ENCODE measurements at places on chromosomes 12 and 14. TPM values are rescaled to one million over a fixed set of nuclear protein-coding genes. Genes with fewer than 3 reads are reported as not detected.

- no peaks in the 10 kb centered on the region for H3K36me3 ChIP-seq
- no peak for DNase-seq
- H3K4me1 ChIP-seq = no peaks in the 10 kb centered on the region
- no peak overlapping the region for H3K4me3 ChIP-seq
- no peak overlapping the region for H3K27ac ChIP-seq
- H3K27me3 ChIP-seq = no peaks in the 10 kb centered on the region
These were observed 202.3 kb downstream of the KIF21A start for GRCh38 chr12:39240587-39240986.

Gene NELL2
- 1.6 TPM for total RNA-seq

DNA sequence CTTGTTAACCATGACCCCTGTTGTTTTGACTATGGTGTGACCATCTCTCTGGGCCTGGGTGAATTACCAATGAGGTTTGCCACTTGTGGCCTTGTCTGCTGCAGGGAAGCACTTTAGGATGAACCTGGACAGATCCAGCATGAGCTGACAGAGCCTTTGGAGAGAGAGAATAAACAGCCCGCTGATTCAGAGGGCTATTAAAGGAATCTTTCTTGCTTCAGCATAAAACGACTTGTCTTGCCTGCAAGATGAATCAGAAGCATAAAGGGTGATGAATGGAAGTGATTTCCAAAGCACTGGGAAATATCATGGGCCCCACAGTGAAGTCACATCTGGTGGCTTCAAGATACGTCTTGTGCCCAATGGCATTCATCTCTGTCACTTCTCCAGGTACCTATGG, 69.0 kb upstream of the WSCD2 start:
- no peaks in the 10 kb centered on the region for H3K36me3 ChIP-seq
- no peaks in the 10 kb centered on the region for H3K4me1 ChIP-seq
- no peak overlapping the region for H3K4me3 ChIP-seq

GRCh38 chr12:120760349-120761254, 35.0 kb downstream of the ACADS start:
- H3K36me3 ChIP-seq = peaks cover 41% of the 10 kb centered on the region
- no peak overlapping the region for H3K4me3 ChIP-seq
- peak overlapping the region; percentile 47 for H3K27ac ChIP-seq
- H3K27me3 ChIP-seq = no peaks in the 10 kb centered on the region

DNA sequence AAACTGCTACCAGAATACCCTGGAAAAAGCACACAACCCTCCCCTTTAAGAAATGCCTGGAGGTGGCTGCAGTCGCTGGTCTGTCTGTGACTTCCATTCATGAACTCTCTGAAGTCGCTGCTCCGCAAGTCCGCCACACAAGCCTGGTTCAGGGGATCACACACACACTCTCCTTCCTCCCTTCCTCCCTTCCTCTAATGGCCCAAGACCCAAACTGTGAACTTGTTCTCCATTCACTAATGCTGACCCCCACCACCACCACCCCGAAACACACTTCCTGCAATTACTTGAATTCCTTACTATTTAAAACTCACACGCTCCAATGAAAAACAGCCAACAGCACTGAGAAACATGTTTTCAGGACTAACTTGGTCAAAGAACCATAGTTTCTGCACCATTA, 1.0 kb upstream of the LMO3 start:
- H3K27ac ChIP-seq = peak overlapping the region; percentile 72
- H3K4me3 ChIP-seq = peak overlapping the region; percentile 54
- no peak for DNase-seq
- H3K27me3 ChIP-seq = no peaks in the 10 kb centered on the region

DNA sequence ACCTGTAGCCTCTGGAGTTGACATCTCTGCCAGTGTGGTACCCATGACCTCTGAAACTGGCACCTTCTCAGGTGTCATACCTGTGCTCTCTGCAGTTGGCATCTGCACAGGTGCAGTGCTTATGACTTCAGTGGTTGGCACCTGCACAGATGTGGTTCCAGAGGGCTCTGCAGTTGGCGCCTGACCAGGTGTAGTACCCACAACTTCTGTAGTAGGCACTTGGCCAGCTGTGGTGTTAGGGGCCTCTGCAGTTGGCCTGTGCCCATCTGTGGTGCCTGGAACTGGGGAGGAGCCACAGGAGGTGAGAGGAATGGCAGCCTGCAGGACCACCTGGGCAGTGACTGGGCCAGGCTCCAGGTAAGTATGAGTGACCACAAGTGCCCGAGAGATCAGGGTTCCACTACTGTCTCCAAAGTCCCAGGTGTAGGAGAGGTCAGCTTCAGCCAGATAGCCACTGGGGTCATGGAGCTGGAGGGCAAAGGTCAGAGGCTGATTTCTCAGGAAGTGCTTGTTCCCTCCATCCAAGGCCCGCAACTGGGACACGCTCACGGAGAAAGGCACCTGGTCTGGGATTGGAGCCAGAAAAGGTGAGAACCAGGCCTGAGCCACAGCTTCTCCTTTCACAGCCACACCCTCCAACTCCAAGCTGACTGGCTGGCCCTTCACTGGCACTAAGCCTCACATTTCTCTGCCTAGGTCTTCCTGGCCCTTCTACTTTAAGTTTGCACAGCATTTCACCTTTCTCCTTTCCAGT, 8.6 kb downstream of the PMEL start:
- H3K27me3 ChIP-seq = no peaks in the 10 kb centered on the region
- no peaks in the 10 kb centered on the region for H3K4me1 ChIP-seq
- no peak overlapping the region for H3K27ac ChIP-seq

DNA sequence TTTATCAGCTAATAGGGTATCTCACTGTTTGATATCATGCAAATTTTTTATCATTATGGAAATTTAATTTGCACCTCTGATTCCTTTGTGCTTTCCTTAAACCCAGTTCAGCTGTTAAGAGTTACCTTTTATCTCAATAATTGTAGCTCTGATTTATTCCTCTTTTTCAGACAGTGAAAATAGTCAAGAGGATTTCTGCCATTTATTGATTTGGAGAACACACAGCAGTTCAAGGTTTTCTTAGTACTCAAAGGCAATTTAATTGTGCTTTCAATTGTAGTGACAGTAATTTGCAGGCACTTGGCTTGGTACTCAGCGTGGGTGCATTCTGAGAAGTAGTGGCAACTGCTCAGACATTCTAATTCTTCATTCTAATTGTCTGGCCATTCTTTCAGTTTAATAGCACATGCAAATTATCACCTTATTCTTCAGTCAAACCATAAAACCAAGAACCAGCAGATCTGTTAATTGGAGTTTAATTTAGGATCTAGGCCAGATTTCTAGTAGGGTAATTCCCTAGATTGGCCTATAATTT, 709.3 kb downstream of the RPS29 start:
- H3K27ac ChIP-seq = no peak overlapping the region
- no peaks in the 10 kb centered on the region for H3K4me1 ChIP-seq
- DNase-seq = no peak
- no peaks in the 10 kb centered on the region for H3K27me3 ChIP-seq

Gene CLEC7A
- 51.1 TPM for total RNA-seq

GRCh38 chr12:68439368-68440045, 107.3 kb upstream of the MDM1 start:
- no peak overlapping the region for H3K4me3 ChIP-seq
- no peaks in the 10 kb centered on the region for H3K36me3 ChIP-seq
- no peak overlapping the region for H3K27ac ChIP-seq
- H3K27me3 ChIP-seq = no peaks in the 10 kb centered on the region
- H3K4me1 ChIP-seq = no peaks in the 10 kb centered on the region

Gene KMT2D
- total RNA-seq = 102 TPM

Gene INHBE
- total RNA-seq = not detected

GRCh38 chr14:36555998-36556743, 26.2 kb downstream of the NKX2-8 start:
- no peaks in the 10 kb centered on the region for H3K4me1 ChIP-seq
- DNase-seq = no peak
- no peaks in the 10 kb centered on the region for H3K36me3 ChIP-seq
- H3K4me3 ChIP-seq = no peak overlapping the region

GRCh38 chr12:4003576-4003975, 130.4 kb upstream of the PARP11 start:
- DNase-seq = no peak
- no peaks in the 10 kb centered on the region for H3K36me3 ChIP-seq
- no peak overlapping the region for H3K4me3 ChIP-seq
- H3K4me1 ChIP-seq = peaks cover 6% of the 10 kb centered on the region
- no peaks in the 10 kb centered on the region for H3K27me3 ChIP-seq
- H3K27ac ChIP-seq = no peak overlapping the region

DNA sequence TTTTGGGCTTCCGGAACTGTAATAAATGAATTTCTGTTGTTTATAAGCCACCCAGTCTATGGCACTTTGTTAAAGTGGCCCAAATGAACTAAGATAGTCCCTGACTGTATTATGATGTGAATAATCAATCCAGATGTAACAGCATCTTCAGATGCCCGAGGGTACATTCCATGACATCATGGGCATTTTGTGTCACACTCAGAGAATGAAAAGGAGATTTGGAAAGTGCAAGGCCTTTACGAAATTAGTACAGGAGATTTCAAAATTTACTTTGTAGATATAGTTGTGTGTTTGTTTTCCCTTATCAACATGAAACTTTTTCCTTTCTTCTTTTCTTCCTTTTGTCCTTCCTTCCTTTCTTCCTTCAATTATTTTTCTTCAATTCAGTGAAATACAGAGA, 54.2 kb upstream of the AMIGO2 start:
- no peak overlapping the region for H3K4me3 ChIP-seq
- DNase-seq = no peak
- no peaks in the 10 kb centered on the region for H3K4me1 ChIP-seq
- H3K27ac ChIP-seq = no peak overlapping the region

- DNase-seq = no peak
- no peak overlapping the region for H3K4me3 ChIP-seq
- H3K36me3 ChIP-seq = peaks cover 26% of the 10 kb centered on the region
These were observed 5.6 kb downstream of the TRMT61A start for GRCh38 chr14:103534576-103535061.
